Stimulated activated CD4-positive, alpha-beta T cell treated with anti-CD3 and anti-CD28 coated beads, Interleukin-12 subunit alpha, Interleukin-12 subunit beta, amount 100 ng/mL, for 48 hours (primary cell): ENCODE measurements at places on chromosomes 13 and 19.

DNA sequence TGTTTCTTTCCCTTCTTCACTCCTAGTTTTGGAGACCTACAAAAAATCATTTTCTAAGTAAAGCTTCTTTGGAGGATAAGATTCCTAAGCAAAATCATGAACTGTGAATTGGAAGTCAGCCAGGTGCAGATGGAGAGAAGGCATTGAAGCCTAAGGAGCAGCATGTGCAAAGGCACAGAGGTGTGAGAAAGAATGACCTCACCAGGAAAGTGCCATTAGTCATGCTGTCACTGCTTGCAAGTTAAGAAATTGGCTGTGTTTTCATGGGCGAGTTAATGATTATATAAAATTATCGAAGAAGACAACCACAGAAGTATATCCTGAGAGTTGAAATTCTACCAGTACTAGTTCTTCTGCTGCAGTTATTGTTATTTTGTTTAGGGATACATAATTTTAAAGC lies 80.3 kb upstream of the KLHL1 start:
- DNase-seq: no peak

GRCh38 chr19:55642153-55643002 lies 1.1 kb upstream of the ZNF581 start:
- DNase-seq: no peak

DNA sequence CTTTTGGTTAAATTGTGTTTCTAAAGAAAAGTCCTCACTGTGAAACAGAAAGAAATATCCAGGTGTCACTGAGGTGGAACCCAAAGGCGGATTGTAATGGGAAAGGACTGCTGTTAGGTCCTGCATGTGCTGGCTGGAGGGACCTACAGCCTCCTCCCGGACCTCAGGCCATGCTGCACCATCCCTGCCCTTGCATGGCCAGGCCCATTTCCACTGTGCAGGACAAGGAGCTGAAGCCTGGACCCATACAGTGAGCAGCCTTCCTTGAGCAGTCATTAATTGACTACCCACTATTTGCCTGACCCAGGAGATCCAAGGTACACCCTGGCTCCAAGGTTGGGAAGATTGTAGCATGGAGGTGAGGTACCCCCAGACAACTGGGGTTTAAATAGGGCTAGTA lies 17.6 kb downstream of the VSTM2B start:
- no peak for DNase-seq

- no peak for DNase-seq
Observed at GRCh38 chr13:41244556-41244955, 18.8 kb downstream of the MTRF1 start.

DNA sequence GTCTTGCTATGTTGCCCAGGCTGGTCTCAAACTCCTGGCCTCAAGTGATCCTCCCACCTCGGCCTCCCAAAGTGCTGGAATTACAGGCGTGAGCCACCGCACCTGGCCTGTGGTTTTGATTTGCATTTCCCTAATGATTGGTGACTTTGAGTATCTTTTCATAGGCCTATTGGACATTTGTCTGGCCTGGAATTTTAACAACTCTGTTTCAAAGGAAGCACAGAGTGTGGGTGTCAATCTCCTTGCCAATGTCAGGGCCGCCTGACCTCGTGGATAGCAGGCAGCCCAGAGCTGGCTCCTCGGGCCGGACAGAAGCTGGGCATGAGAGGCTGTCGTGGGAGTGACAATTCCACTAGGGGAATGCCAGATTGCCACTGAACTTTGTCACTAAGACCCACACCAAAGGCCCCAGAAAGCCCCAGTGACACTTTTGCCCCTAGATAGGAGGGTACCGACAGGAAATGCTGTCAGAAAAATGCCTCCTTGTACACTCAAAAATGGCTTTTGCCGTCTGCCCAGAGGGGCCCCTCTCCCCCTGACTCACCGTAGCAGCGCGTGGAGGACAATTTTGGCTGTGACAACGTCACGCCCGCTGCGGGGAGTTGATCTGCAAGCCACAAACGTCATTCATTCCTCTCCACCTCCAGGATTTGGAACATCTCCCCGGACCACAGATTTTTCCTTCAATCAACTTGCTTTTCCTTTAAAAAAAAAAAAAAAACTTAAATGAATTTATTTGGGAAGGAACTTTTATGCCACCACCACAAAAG lies 11.7 kb upstream of the ADGRE5 start:
- peak; percentile 92 for DNase-seq

DNA sequence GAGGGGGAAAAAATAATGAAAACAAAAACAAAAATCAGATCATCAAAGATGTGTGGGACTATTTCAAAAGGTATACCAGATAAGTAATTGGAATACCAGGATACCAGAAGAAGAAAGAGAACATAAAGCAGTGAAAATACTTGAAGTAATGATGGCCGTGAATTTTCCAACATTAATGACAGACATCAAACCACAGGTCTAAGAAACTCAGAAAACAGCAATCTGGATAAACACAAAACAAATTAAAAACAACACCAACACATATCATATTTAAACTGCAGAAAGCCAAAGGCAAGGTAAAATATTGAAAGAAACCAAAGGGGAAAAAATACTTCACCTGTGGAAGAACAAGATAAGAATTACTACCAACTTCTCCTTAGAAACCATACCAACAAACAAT lies 24.2 kb upstream of the UFM1 start:
- DNase-seq: no peak

DNA sequence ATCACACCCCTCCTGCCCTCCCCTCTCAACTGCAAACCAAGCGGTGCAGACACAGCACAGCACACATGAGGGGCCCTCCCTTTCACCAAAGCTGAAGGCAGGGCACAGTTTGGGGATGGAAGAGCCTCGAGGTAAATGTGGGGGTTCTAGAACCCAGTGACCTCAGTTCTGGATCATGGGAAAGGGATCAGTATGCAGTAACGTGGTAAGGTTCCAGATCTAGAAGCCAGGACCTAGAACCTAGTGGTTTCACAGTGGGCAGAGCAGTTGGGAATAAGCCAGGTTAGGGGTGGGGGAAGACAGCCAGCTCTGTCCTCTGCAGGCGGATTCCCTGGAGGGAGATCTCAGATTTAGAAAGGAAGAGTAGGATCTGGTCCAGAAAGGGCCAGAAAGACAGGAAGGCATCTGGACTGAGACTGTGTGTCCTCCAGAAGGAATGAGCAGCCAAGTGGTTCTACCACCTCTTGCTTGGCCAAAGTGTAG lies 3.1 kb downstream of the FTL start:
- DNase-seq: no peak

- DNase-seq: no peak
Observed at GRCh38 chr13:40240293-40240692, 426.1 kb downstream of the FOXO1 start.

DNA sequence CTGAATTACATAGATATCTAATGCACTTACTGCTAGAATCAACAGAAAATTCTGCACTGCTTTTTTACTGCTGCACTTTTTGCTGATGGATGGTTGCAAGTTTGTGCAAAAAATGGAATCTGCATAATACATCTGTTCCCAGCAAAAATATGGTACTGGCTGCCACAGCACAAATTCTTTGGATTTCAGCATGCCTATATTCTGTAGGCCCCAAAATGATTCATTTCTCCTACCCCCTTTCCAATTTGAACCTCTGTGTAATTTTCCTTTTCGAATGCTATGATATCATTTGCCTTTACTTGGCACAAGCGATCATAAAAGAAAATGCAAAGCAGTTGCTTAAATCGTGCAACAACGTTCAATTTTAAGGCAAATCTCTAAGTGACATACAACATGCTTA lies 524.2 kb upstream of the NBEA start:
- DNase-seq: no peak

DNA sequence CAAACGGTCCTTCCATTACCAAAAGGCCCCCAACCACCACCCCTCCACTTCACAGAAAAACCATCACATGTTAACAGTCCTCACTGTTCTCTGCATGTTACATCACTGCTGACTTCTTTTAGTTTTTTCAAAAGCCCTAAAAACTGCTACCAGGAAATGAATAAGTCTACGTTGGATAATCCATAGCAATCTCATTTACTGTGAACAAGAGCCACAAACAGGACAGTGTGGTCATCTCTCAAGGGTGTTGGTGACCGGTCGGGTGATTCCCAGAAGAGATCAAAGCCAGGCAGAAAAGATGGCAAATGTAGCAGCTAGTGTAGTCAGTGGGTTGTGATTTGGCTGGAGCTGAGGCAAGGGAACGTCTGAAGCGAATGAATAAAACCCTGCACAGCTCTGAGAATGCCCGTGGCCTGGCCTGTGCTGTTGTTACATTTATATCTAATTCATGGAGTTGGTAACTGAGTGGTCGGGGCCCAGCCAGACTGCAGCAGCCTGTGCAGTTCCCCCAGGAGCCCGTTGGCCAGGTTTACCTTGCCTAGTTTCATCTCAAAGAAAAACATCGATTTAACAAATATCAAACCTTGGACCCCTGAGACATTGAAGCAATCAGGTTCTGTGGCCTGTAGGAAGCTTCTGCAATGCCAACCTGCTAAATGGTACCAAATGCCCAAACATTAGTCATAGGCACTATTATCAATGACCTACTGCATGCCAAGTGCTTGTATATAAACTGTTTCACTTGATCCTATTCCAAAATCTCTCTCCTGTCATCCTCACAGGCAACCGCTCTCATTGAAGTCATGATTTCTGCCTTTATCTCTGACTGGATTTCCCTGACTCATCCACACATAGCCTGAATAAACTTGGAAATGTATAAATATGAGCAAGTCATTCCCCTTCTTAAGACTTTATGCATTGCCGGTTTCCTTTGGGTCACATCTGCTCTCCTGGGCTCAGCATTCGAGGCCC lies 153.8 kb upstream of the SERP2 start:
- DNase-seq: no peak

DNA sequence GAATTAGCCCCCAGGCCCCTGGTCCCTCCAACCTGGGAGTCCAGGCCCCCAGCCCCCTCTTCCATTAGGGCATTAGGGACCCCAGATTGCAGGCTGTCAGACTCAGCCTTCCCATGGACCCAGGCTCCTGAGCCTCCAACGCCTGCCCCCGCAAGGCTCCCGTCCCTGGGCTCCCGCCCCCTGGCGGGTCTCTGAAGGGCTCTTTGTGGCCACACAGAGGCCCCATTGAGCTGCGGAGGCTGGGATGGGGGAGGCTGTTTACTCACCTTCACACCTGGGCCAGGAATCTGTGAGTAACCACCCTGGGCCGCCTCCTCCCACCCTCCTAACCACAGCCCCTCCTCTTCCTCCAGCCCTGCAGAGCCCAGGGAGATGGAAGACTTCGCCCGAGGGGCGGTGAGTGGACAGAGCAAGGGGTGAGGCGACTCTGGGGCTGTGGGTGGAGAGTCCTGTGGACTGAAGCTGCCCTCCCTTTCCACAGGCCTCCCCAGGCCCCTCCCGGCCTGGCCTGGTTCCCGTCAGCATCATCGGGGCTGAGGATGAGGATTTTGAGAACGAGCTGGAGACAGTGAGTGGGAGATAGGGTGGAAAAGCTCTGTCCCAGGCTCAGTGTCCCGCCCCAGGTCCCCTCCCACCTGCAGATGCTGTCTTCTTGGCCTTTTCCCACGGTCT lies 4.9 kb downstream of the ARHGEF1 start:
- DNase-seq: peak; percentile 81

DNA sequence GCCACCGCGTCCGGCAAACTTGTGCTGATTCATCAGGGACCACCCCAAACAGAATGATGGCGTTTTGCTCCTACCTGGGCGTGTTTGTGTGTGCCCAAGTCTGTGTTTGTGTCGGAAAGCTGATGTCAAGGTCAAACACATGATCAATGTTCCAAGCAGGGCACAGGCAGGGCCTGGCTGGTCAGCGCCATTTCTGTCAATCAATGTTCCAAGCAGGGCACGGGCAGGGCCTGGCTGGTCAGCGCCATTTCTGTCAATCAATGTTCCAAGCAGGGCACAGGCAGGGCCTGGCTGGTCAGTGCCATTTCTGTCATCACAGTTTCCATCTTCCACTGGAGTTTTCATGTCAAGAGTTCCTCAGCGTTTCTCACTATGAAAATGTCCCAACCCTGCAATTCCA lies 14.9 kb upstream of the GRTP1 start:
- DNase-seq: no peak

GRCh38 chr19:5478925-5479588 lies 23.8 kb downstream of the ZNRF4 start:
- DNase-seq: no peak

DNA sequence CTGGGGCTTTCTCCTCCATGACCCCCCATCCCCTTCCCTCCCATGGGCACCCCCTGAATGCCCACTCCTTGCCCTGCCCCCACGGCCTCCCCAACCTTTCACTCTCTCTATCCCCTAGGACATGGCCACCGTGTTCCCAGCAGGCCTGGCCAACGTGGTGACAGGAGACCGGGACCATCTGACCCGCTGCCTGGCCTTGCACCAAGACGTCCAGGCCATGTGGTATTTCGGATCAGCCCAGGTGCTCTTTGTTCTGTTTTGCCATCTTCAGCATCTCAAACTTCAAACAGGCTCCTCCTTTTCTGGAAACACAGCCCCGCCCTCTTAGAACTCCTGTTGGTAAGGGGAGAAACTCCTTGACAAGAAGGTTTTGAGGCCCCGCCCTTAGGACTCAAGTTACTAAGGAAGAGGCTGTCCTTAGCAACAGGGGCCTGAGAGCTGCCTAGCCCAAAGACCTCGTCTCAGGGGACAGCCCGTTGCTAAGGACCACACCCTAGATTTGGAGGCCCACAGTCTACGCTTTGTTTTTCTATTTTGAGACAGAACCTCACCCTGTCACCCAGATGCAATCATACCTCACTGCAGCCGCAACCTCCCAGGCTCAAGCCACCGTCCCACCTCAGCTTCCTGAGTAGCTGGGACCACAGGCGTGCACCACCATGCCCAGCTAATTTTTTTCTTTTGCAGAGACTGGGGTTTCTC lies 5.1 kb upstream of the FLT3LG start:
- peak; percentile 72 for DNase-seq

GRCh38 chr13:89066868-89067466 lies 1395.8 kb downstream of the SLITRK5 start:
- no peak for DNase-seq

DNA sequence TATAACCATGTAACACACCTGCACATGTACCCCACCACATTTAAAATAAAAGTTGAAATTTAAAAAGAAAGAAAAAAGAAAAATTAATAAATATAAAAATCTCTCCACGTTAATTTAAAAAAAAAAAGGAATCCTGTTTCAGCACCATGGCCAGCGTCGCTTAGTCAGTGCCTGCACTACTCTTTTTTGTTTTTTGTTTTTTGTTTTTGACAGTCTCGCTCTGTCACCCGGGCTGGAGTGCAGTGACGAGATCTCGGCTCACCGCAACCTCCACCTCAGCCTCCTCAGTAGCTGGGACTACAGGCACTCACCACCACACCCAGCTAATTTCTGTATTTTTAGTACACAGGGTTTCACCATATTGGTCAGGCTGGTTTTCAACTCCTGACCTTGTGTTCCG lies 835.9 kb downstream of the UQCRFS1 start:
- DNase-seq: no peak

GRCh38 chr19:54390942-54391577 lies 24.2 kb upstream of the TTYH1 start:
- peak; percentile 65 for DNase-seq

DNA sequence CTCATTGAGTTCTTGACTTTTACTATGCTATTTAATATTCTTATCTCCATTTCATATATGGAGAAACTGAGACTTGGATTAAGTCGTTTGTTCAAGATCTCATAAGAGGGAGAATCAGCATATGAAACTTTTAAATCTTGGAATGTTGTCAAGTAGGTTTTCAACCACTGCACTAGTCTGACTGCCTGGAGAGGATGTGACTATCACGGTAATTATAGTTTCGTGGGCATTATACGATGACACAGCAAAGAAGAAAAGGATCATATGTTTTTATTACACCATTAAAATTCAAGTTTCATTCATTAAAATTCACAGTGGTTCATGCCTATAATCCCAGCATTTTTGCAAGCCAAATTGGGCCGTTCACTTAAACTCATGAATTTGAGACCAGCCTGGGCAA lies 555.2 kb downstream of the SLITRK1 start:
- no peak for DNase-seq

GRCh38 chr19:41843371-41843770 lies 1.1 kb downstream of the LYPD4 start:
- no peak for DNase-seq
